ENCODE measurements at places on chromosomes 2 and 18. TPM values are rescaled to one million over a fixed set of nuclear protein-coding genes. Genes with fewer than 3 reads are reported as not detected.

DNA sequence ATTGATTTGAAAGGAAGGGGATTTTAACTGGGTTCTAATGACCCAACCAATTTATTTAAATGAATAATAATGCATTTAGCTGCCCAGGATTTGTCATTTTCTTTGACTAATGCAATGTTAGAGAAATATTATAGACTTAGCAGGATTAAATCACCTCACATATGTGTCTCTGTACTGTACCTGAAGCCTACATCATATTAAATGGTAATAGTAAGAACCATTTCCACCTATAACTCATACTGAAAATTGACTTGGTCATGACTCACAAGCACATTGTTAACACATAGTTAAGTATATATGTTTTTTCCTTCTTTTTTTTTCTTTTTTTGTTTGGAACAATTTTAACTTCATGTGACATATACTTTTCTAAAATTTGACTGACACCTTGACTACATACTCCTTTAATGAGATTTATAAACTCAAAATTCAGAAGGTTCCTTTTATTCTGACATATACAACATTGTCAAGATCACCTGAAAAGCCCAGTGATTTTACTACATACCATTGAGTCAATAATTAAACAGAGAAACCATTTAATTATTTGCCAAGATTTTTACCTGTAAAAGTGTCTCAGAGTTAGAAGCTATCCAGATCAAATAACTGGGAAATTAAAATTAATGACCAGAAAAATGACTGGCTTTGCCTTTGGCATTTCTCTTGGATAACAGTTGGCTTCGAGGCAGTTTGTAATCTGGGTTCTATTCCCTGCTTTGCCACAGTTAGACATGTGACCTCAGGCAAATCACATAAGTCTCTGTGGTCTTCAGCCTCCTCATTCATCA lies 58.8 kb upstream of the CDC42EP3 start:
- H3K4me1 ChIP-seq: peaks cover 12% of the 10 kb centered on the region
- no peak overlapping the region for H3K4me3 ChIP-seq
- no peak for DNase-seq
- no peaks in the 10 kb centered on the region for H3K36me3 ChIP-seq
- H3K27ac ChIP-seq: no peak overlapping the region

GRCh38 chr2:166094325-166094724 lies 33.5 kb downstream of the SCN1A start:
- H3K27ac ChIP-seq: no peak overlapping the region
- no peak overlapping the region for H3K4me3 ChIP-seq
- H3K4me1 ChIP-seq: no peaks in the 10 kb centered on the region
- no peaks in the 10 kb centered on the region for H3K36me3 ChIP-seq

DNA sequence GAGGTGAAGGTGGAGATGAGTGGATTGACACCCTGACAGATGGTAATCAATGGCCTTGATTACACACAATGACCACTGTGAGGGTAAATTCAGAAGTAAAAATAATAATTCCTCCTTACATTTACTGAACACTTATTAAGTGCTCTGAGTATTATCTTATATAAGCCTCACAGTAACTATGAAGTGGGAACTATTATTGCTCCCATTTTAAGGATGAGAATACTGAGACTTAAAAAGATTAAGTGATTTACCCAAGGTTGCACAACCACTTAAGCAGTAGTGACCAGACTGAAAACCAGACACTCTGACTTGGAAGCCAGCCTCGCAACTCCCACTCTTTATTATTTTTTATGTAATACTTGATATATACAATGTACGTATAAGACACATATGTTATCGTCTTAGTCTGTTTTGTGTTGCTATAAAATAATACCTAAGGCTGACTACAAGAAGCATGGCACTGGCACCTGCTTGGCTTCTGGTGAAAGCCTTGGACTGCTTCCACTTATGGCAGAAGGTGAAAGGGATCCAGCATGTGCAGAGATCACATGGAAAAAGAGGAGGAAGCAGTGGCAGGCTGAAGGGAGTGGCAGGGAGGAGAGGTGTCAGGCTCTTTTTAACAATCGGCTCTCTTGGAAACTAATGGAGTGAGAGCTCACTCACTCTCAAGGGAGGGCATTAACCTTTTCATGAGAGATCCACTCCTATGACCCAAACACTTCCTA lies 41.5 kb upstream of the C1D start:
- no peaks in the 10 kb centered on the region for H3K4me1 ChIP-seq
- no peak for DNase-seq
- no peaks in the 10 kb centered on the region for H3K36me3 ChIP-seq
- H3K4me3 ChIP-seq: no peak overlapping the region
- no peak overlapping the region for H3K27ac ChIP-seq

GRCh38 chr2:216215658-216216390 lies 106.7 kb downstream of the XRCC5 start:
- no peak overlapping the region for H3K4me3 ChIP-seq
- no peak for DNase-seq
- no peak overlapping the region for H3K27ac ChIP-seq
- peaks cover 30% of the 10 kb centered on the region for H3K36me3 ChIP-seq
- no peaks in the 10 kb centered on the region for H3K27me3 ChIP-seq

DNA sequence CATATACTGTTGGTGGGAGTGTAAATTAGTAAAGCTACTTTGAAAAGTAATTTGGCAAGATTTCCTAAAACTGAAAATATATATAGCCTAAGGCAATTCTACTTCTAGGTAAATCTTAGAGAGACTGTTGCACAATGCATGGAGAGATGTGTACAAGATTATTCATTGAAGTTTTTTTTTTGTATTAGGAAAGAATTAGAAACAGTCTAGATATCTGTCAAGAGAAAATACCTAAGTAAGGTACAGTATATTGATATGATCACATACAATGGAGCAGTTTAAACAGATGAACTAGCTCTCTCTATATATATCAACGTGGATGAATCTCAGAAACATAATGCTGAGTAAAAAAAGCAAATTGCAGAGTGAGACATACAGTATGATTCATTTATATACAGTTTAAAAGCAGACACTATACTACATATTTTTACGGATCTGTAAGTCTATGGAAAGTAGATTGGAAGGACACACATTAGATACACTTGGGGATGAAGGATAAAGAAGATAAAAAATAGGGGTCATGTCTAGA lies 59.3 kb upstream of the ACVR1 start:
- peaks cover 15% of the 10 kb centered on the region for H3K4me1 ChIP-seq
- no peak overlapping the region for H3K27ac ChIP-seq
- no peak for DNase-seq
- H3K4me3 ChIP-seq: no peak overlapping the region
- no peaks in the 10 kb centered on the region for H3K27me3 ChIP-seq

GRCh38 chr2:218743068-218743467 lies 32.4 kb downstream of the TTLL4 start:
- no peak for DNase-seq
- no peaks in the 10 kb centered on the region for H3K27me3 ChIP-seq
- H3K36me3 ChIP-seq: peaks cover 58% of the 10 kb centered on the region
- no peaks in the 10 kb centered on the region for H3K4me1 ChIP-seq

GRCh38 chr2:226652983-226653765 lies 146.4 kb downstream of the IRS1 start:
- H3K27ac ChIP-seq: peak overlapping the region; percentile 97
- no peak for DNase-seq
- H3K36me3 ChIP-seq: no peaks in the 10 kb centered on the region
- H3K4me1 ChIP-seq: peaks cover 60% of the 10 kb centered on the region

The TXNDC2 gene
- total RNA-seq: not detected

DNA sequence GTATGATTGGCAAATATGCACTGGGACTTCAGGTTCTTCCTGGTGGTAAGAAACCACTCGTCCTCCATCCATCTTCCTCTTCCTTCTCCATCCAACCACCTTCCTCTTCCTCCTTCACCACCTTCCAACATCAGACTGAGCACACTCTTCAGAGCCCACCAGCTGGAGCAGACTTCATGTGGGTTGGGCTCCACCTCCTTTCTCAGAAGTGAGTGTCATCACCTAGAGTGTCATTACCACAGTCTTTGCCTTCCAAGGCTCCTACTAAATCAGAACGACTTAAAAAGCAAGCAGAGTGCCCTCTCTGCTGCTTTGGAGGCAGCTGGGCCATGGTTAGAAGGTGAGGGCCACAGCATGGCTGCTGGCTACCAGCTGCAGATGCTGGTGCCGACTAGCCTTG lies 171.6 kb downstream of the SH3RF3 start:
- no peaks in the 10 kb centered on the region for H3K4me1 ChIP-seq
- no peaks in the 10 kb centered on the region for H3K36me3 ChIP-seq
- no peak for DNase-seq
- H3K4me3 ChIP-seq: no peak overlapping the region
- H3K27me3 ChIP-seq: no peaks in the 10 kb centered on the region

The SCYGR4 gene
- not detected for total RNA-seq

The LIMS3 gene
- total RNA-seq: 0.61 TPM

DNA sequence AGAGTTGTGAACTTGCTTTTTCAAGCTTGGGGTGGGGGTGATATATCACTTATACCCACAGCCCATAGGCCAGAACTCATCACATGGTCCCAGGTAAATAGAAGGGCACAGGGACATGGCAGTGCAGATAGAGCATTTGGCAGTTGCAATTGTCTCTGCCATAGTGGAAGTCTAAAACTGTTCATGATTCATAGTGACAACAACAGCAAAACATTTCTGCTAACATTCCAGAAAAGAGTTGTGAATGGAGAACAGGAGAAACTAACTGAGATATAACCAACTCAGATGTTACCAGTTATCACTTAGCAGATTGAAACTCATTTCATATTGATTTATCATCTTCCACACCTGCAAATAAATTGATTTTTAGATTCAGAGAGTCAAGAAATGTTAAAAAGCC lies 278.6 kb upstream of the KYNU start:
- H3K36me3 ChIP-seq: no peaks in the 10 kb centered on the region
- no peak for DNase-seq
- peaks cover 50% of the 10 kb centered on the region for H3K4me1 ChIP-seq
- H3K27ac ChIP-seq: peak overlapping the region; percentile 37

DNA sequence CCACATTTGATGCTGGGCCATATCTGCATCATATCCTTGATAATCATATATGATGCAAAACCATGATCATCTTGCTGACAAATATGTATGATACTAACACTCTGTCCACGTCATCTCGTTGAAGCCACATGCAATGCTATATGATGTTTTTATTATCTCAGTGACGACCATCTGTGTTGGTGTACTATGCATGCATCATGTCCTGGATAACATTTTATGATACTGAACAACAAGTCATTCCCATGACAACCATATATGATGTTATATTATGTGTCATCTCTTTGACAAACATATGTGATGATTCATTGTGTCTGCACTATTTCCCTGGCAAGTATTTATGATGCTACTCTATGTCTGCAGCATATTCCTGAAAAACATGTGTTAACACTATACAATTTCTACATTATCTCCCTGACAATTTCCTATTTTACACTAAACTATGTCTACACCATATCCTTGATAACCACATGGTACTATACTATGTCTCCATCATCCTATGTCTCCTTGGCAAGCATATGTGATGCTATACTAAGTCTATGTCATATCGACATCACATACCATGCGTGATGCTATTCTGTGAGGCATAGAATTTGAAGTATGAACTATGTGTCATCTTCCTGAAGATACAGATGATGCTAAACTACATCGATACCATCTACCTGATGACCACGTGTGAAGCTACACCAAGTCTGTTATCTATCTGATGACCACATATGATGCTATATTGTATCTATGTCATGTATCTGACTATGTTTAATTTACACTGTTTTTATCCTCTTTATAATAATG lies 37.0 kb downstream of the DAW1 start:
- DNase-seq: no peak
- no peak overlapping the region for H3K4me3 ChIP-seq
- no peak overlapping the region for H3K27ac ChIP-seq
- no peaks in the 10 kb centered on the region for H3K4me1 ChIP-seq
- H3K36me3 ChIP-seq: no peaks in the 10 kb centered on the region

DNA sequence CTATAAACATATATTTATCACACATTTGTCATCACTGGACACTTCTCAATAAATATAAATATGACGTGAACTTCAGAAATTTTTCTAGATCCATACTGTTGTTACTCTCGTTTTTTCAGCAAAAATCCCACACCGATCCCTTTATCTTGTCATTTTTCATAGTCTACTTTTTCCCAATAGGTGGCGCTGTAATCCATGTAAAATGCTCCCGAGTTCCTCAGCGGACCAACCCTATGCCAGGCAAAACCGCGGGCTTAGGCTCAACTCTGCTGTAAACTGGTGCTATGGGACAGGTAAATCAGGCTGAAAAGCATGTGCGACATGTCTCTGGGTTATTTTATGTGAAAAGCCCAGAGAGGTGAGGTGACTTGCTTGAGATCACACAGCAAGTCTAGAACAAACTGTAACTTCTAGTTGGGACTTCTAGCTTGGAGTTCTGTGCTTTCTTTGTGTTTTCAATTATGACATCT lies 104.0 kb downstream of the COBLL1 start:
- H3K4me1 ChIP-seq: peaks cover 19% of the 10 kb centered on the region
- no peaks in the 10 kb centered on the region for H3K27me3 ChIP-seq
- peak; percentile 55 for DNase-seq
- no peak overlapping the region for H3K27ac ChIP-seq

DNA sequence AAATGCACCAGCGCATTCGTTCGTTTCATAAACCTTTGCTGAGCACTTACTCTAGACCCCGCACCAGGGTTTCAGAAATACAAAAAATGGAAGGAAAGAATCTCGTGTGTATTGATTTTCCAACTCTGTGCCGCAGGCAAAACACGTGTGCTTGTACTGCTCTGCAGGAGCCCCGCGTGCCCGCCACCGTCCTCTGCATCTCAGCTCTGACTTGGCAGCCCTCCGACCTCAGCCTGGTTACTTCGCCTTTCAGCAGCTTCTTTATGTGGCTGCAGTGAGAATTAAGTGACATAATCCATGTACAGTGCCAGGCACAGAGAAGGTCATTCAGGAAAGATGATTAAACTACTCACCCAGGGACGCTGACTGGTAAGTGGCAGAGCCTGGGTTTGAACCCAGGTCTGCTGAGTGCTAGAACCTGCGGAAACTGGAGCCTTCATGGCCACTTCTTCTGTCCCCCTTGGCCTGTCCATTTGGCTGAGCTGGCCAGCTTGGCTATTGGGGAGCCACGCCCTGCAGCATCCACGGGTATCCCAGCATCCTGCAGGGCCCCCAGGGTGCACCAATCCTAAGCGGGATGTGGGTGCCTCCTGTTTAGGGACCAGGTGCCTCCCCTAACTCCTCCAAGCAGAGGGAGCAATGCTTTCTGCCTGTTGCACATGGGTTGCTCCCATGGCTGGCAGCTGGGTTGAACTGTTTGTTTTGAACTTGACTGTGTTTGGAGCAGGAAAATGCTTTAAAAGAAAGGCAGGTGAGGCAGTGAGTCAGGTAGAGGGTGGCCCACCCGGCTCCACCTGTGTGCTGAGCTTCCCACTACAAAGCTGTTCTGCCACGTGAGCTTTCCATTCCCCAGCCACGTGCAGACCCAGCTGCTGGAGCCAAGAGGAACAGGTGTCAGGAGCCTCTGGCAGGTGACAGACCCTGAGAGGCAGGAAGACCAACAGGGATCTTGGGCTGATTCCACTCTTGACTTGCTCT lies 34.3 kb downstream of the INHBB start:
- no peak overlapping the region for H3K4me3 ChIP-seq
- H3K36me3 ChIP-seq: no peaks in the 10 kb centered on the region
- H3K27ac ChIP-seq: no peak overlapping the region
- H3K27me3 ChIP-seq: peaks cover 34% of the 10 kb centered on the region
- DNase-seq: no peak
- no peaks in the 10 kb centered on the region for H3K4me1 ChIP-seq

GRCh38 chr2:43269706-43270105 lies 43.3 kb upstream of the ZFP36L2 start:
- peaks cover 44% of the 10 kb centered on the region for H3K4me1 ChIP-seq
- H3K27ac ChIP-seq: no peak overlapping the region
- H3K27me3 ChIP-seq: no peaks in the 10 kb centered on the region
- peaks cover 5% of the 10 kb centered on the region for H3K36me3 ChIP-seq
- H3K4me3 ChIP-seq: no peak overlapping the region

The TBR1 gene
- 0.03 TPM for total RNA-seq

All from SJSA1 (cell line).